CD4-positive, CD25-positive, alpha-beta regulatory T cell (primary cell): ENCODE measurements at places on chromosomes 4 and X.

GRCh38 chrX:828411-828959, 197.9 kb downstream of the SHOX start:
- no peak for DNase-seq

DNA sequence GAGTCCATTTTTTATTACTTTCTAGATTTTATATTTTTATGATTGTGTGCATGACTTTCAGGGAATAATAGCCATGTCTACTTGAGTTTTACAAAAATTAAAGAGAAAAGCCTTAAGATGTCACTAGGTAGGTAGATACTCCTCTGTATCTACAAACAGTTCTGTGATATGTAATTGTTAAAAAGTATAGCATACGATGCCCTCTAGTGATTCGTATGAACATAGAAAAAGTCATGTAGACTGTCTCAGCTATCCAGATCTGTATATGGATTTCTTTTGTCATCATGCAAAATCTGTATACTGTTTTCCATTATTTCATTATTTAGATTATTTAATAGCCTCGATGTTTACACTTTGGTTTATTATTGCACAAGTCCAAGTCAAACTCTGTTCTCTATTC, 856.6 kb downstream of the CENPC start:
- no peak for DNase-seq

GRCh38 chr4:39044956-39045826, 13.0 kb upstream of the TMEM156 start:
- no peak for DNase-seq

GRCh38 chr4:18067031-18067430, 45.5 kb upstream of the LCORL start:
- no peak for DNase-seq

DNA sequence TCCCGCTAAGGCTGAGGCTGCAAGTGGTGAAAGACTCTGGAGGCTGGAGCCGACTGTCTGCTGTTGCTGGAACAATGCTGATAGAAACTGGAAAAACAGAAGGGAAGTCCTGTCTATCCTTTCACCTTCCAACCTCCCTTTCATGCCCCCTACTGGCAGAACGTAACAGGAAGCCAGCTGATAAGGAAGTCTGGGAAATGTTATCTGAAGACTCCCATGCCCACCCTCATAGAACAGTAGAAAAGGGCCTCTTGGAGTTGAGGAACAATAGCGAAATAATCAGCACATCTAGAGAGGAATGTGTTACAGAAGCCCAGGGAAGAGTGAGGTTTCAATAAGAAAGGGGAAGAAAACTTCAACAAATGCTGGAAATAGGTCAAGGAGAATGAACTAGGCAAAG, 117.1 kb upstream of the DKK2 start:
- no peak for DNase-seq

- no peak for DNase-seq
Measured at GRCh38 chr4:40550948-40551462, 78.7 kb downstream of the RBM47 start.

DNA sequence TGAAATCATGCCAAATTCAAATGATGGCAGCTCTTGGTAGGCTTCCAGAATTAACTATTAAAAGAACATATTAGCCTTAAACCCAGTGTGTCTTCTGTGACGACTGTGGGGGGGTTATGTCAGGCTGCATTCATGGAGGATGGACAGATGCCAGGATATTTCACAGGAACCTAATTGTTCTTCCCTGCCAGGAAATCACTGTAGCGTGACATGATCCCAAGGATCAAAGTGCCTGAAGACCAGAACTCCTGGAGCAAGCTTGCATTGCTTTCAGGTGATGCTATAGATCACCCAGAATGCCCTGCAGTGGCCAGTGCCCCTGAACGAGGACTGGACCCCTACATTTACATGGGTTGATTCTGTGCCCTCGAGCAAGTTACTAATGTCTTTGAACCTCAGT, 1093.0 kb upstream of the TENM3 start:
- no peak for DNase-seq
